ENCODE measurements at places on chromosomes 2 and 18. TPM values are rescaled to one million over a fixed set of nuclear protein-coding genes. Genes with fewer than 3 reads are reported as not detected.
A peak's percentile ranks its signal among the peaks of the same experiment; 100 is the strongest.

DNA sequence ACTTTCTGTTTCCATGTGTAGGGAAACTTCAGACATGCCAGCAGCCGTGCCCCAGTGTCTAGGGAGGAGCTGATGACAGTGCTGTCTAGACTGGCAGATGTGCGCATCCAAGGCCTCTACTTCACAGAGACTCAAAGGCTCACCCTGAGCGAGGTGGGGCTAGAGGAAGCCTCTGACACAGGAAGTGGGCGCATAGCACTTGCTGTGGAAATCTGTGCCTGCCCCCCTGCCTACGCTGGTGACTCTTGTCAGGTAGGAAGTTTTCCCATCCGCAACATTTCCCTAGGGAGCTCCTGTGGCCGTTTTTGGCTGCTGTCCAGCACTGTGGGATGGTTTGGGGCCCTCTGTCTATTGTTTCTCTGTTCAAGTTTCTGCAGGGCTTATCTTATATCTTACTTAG lies 143.1 kb upstream of the TTC39C start:
- DNase-seq, result no peak
- no peaks in the 10 kb centered on the region for H3K36me3 ChIP-seq
- H3K4me1 ChIP-seq, result 0 out of 2 replicates have a peak, but pooled peaks cover 4% of the 10 kb centered on the region
- no peak overlapping the region for H3K4me3 ChIP-seq
- H3K27ac ChIP-seq, result no peak overlapping the region

DNA sequence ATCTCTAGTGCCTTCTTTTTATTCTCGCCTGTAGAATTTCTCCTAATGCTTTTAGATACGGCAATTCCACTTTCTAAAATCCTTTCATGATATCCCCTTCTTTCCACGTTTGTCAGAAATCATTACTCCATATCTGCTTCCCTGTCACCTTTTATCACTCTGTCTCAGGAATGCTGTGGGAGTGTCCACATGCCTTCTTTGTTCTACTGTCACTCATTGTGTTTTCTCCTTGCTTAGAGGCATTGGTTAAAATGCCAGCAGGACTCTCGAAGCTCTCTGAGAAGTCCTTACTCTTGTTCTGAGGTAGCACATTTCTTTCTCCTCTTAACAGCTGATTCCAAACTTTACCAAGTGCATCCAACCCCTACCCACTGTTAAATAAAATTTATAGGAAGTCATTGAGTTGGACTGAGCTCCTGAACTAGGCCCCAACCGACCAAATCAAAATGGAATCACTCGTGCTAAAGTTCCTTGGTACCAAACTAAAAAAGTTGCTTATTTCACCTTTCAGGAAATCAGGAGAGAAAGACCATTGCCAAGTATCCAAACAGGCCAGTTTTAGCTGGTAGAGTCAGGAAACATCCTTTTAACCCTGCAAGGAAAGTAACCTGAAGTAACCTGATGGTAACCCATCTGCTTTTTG lies 10.6 kb upstream of the GALNT5 start:
- peak; percentile 48 for DNase-seq
- peaks cover 26% of the 10 kb centered on the region for H3K4me1 ChIP-seq
- H3K36me3 ChIP-seq, result no peaks in the 10 kb centered on the region
- peak overlapping the region; percentile 95 for H3K27ac ChIP-seq

The TBR1 gene
- total RNA-seq, result 0.03 TPM

The CHCHD5 gene
- 4.9 TPM for total RNA-seq

GRCh38 chr2:105442056-105442455 lies 43.2 kb upstream of the FHL2 start:
- H3K27ac ChIP-seq, result no peak overlapping the region
- no peaks in the 10 kb centered on the region for H3K27me3 ChIP-seq
- H3K4me3 ChIP-seq, result no peak overlapping the region
- peaks cover 42% of the 10 kb centered on the region for H3K4me1 ChIP-seq

The DCDC2C gene
- total RNA-seq, result not detected

- H3K36me3 ChIP-seq, result no peaks in the 10 kb centered on the region
- no peak overlapping the region for H3K4me3 ChIP-seq
- no peaks in the 10 kb centered on the region for H3K27me3 ChIP-seq
- 0 out of 2 replicates have a peak, but pooled peaks cover 3% of the 10 kb centered on the region for H3K4me1 ChIP-seq
Measured at GRCh38 chr2:24382363-24383073, 22.2 kb upstream of the ITSN2 start.

The ZNF512 gene
- 35.2 TPM for total RNA-seq
